CD4-positive, alpha-beta T cell treated with Interleukin-2 at 100 ng/mL for 4 hours (primary cell): ENCODE measurements at places on chromosomes 1 and 21.

GRCh38 chr1:153957744-153958110 is 685 bp downstream of the CRTC2 start:
- DNase-seq, result peak; percentile 31

DNA sequence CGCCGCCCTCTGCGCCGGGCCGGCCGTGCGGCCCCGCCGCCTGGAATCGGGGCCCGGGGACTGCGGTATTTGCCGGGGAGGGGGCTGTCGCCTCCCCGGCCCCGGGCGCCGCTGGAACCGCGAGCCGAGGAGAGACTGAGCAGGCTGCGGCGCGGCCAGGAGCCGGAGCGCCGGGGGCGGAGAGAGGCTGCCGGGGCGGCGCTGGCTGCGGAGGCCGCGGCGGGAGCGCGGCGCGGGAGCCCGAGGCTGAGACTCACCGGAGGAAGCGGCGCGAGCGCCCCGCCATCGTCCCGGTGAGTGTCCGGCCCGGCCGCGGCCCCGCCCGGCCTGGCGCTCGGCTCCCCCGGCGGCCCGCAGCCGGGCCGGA is 746 bp downstream of the DYRK1A start:
- DNase-seq, result no peak

DNA sequence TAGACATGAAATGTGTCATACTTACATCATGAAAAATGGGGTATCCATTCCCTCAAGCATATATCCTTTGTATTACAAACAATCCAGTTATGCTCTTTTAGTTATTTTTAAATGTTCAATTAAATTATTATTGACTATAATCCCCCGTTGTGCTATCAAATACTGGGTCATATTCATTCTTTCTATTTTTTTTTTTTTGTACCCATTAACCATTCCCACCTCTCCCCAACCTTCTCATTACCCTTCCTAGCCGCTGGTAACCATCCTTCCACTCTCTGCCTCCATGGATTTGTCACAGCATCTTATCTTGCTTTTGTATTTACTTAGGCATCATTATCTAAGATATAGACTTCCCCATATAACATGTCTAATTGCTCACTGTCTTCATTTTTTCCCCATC is 15.8 kb downstream of the ATG4C start:
- DNase-seq, result no peak

GRCh38 chr21:34593954-34594531 is 20.9 kb downstream of the RCAN1 start:
- no peak for DNase-seq

DNA sequence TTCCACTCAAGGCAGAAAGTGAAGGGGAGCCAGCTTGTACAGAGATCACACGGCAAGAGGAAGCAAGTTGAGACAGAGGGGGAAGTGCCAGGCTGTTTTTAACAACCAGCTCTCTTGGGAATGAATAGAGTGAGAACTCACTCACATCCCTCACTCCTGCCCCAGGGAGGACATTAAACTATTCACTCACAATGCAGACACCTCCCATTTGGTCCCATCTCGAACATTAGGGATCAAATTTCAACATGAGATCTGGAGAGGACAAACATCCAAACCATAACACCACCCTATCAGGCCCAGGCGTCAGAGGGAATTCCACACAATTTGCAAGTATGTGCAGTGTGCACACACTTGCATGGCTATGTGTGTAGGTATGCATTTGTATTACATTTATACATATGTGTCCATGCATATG is 62.7 kb downstream of the DMAP1 start:
- DNase-seq, result no peak

GRCh38 chr1:56591909-56592308 is 12.5 kb upstream of the PLPP3 start:
- no peak for DNase-seq

- no peak for DNase-seq
Observed at GRCh38 chr1:9186082-9186859, 48.3 kb upstream of the H6PD start.

DNA sequence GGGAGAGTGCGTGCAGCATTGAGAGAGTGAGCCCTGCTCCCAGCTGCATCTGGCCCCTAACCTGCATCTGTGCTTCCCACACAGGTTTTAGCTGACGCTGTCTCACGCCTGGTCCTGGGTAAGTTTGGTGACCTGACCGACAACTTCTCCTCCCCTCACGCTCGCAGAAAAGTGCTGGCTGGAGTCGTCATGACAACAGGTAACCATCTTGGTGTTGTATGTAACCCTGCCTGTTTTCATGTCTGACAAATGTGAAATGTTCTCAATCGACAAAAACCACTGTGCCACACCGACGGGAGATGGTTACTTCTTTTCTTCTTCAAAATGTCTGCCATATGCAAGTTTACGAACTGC is 105.8 kb downstream of the ADARB1 start:
- no peak for DNase-seq

- no peak for DNase-seq
Observed at GRCh38 chr1:245395680-245396079, 240.9 kb downstream of the KIF26B start.

DNA sequence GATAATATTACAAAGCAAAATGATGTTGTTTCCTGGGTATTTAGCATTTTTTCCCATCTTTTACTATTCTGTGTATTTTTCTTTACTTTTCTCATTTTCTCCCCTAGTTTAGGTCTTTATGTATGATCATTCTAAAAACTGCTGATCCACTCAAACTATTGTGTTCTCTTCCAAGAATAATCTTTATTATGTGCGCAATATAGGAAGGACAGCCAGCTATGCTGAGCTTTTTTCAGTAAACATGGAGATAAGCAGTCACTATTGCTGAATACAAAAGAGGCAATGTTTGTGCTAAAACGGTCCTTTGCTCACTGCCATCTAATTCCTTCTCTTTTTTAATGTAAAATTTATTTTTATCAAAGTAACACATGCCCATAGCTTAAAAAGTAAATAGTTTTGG is 6.7 kb upstream of the PTBP2 start:
- no peak for DNase-seq

DNA sequence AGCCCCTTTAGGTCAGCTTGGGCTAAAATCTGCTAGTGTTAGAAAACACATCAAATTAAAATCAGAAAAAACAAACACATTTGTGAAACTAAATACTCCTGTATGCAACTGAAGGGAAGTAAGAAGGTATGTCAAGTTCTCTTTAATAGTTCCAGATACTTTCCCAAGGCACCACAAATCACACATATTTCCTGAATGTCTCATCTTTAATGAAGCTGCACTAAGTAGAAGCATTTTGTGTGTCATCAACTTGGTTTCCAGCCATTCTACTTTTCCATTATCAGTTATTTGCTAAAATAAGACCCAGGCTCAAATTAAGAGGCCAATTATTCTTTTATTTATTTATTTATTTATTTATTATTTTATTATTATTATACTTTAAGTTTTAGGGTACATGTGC is 34.7 kb downstream of the CRB1 start:
- DNase-seq, result no peak

- DNase-seq, result no peak
Observed at GRCh38 chr1:203519053-203519840, 25.3 kb downstream of the OPTC start.

DNA sequence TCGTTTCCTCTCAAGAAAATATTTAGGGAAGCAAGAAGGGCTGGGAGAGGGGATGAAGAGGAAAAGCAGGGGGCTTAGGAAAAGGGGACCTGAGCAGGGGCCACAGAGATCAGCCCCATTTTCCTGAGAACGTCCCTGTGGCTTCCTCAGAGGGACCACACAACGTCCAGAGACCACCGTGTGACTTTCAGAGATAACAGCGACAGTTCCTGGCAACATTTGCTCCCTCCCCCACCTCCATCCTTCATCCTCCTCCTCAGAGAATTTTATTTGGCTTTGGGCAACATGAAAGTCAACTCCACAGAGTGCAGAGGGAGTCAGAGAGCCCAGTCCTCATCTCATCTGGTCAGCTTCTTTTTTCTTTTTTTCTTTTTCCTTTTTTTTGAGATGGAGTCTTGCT is 50.9 kb downstream of the RUNX1 start:
- no peak for DNase-seq

DNA sequence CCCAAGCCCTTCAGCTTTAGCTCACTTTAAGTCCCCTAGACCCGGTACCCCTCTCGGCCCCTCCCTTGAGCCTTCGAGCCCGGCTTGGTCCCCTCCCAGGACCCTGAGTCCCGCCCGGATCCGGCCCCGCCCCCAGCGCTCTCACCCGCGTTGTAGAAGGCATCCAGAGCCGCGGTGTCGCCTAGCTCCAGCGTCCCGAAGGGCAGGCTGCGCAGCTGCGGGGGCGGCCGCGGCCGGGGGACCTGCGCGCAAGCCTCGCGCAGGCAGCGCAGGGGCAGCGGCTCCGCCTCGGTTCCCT is 699 bp downstream of the MAP3K6 start:
- peak; percentile 69 for DNase-seq

- DNase-seq, result no peak
Observed at GRCh38 chr1:161226320-161226711, 456 bp downstream of the TOMM40L start.

- no peak for DNase-seq
Observed at GRCh38 chr1:58981392-58981791, 197.5 kb upstream of the JUN start.

- DNase-seq, result peak; percentile 5
Observed at GRCh38 chr1:31483012-31483946, 70.3 kb downstream of the SERINC2 start.

DNA sequence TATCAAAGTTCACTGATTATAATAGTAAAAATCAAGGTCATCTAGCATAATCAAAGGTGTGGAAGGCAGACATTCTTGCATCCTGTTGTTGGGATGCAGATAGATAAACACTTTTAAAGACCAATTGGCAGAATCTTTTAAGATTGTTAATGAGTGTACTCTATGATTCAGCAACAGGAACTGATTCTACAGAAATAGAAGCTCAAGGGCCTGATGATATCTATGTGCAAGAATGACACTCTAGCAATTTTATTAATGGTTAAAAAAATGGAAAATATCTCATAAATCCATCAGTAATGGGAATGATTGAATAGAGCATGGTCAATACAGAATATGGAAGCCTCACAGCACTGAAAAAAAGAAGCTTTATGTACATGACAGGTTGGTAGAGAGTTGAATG is 2.2 kb upstream of the ATP1A4 start:
- no peak for DNase-seq

DNA sequence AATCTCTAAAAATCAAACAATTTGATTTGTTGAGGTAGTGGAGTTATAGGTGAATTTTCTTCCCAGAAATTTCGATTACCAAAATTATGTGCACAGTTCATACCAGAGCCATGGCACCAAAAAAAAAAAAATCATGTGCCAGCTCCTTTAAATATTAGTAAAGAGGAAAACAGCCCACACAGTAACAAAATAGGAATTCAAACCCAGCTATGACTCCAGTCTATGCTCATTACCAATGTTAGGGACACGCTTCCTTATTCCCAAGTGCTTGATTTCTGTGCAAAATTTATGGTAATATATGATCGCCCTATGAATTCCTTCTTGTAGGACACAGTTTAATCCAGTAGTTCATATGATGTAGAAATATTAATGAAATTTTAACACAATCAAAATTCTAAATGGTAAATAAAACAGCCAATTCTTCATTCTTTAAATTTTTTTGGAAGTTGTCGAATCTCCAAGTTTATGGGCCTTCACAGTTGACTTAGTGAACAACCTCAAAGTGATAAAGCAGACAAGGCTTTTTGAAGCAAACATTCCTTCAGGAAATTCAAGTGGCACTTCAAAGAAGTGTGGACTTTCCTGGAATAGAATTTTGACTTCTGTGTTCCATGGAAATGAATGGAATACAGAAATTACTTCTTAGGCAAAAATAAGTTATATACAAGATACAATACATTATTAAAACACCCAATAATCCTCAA is 1.9 kb downstream of the TOR1AIP2 start:
- no peak for DNase-seq

DNA sequence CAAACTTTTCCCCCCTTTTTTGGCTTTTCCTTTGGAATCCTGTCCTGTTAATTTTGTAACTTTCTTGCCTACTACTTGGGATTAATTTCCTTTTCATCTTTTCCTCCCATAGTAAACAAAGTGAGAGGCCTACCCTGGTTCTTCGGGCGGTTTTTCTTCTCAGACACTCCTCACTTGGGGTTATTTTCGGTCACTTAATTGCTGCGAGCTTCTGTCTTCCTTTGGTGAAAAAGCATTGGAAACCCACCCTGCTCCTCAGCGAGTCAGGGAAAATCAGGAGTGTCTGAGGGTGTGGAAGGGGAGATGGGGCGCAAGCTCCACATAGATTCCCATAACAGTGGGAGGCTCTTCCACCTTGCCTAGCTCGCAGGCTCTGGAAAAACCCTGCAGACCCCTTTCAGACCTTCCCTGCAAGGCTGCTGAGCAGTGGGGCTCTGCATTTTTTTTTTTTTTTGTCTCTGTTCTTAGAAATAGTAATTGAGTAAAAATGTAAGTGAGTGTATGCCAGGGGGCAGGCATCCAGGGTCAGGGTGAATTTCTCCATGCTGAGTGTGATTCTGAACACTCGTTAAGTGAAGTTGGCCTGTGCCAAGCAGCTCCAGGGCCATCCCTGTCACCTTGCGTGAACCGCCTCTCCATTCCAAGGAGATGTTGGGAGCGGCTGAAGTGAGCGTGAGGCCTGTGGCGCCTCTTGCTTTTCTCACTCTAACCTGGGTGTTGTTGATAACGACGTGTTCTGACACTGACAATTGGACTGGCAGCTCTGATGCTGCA is 20.3 kb downstream of the TGFB2 start:
- DNase-seq, result no peak

- peak; percentile 7 for DNase-seq
Observed at GRCh38 chr21:45404730-45405270, at the start of gene COL18A1. COL18A1 (plus strand) TSS chr21:45405165; CDS start chr21:45405231, 66 bp downstream.

DNA sequence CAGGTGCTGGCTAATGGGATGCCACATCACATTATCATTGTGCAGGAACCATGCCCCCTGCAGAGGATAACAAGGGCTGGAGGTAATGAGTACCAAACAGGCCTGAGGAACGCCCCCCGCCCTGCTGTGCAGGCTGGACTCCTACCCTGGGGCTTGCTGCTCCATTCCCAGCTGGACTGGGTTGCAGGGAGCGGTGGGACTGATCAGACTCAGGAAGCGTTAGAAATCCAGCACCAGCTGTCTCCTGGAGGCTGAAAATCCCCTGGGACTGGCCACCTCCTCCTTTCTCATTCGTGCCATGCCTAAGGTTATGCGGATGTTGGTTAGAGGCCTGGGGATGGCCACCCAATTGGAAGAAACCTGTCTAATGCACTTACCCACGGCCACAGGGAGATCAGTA is 36.9 kb upstream of the POU3F1 start:
- DNase-seq, result no peak

DNA sequence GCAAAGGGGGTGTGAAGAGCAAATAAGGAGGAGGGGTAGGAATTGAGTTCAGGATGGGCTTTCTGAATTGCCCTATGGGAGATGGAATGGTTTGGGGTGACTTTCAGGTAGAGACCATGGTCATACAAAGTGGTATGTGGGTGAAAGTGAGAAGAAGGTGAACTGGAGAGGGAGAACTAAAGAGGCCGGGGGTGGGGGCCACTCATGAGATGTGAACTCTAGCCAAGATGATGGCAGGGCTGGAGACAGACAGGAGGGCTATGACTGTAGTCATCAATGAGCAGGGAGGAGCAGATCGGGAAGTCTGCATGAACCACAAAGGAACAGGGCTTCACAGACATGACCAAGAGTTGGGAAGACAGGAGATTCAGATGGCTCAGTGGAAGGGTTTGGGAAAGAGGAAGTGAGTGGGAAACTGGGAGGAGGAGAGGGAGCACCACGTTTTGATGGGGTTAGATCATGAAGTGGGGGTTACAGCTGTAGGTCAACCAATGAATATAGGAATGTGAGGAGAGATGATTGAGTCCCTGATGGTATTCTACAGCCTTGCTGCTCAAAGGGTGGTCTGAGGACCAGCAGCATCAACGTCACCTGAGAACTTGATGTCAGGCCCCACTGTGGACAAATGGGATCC is 20.7 kb upstream of the LRRC8D start:
- DNase-seq, result no peak
